ENCODE measurements at places on chromosomes 13 and 19. TPM values are rescaled to one million over a fixed set of nuclear protein-coding genes. Genes with fewer than 3 reads are reported as not detected.

DNA sequence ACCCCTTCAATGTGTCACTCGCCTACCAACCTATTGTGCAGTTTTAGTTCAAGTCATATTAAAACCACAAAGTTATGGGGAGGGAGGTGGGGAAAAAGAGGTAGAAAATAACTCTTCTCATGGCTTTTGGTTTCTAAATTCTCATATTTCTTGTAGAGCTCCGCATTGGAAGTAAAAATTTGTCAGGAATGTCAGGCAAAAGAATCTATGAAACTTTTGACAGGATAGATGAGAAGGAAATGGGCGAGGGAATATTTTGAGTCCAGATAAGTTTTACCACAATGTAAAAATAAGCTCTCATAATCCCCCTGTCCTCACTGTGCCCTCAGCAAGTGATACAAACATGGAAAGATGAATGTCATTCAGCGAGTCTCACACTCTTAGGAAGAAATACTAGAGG lies 270.4 kb downstream of the DLEU7 start:
- no peak for DNase-seq

GRCh38 chr19:36153126-36153525 lies 879 bp upstream of the COX7A1 start:
- DNase-seq = no peak

Gene PEG3
- not detected for total RNA-seq

Gene ZIK1
- total RNA-seq = 35.1 TPM

Gene DMPK
- total RNA-seq = 5.5 TPM

DNA sequence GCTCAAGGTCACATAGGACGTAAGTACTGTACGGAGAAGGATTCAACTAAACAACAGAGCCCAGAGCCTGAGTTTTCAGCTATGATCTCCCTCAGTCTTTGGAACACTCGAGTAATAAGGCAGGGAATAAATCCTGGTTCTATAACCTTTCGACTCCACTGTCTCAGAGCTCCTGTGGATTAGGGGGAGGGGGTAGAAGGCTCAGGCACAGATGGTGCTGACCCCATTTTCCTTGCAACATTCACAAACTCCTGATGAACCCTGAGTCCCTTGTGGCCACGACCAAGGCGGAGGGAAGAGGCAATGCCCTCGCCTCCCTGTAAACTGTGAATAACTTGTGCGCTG lies 21.4 kb downstream of the NOVA2 start:
- no peak for DNase-seq

Gene LMTK3
- 3.5 TPM for total RNA-seq

All from neural progenitor cell (in vitro differentiated cells).